Fibroblast of skin of right biceps (primary cell): ENCODE measurements at places on chromosomes 13 and 19.

- no peak for DNase-seq
These were observed 5.0 kb upstream of the YJU2 start for GRCh38 chr19:4241824-4242430.

- DNase-seq, result peak; percentile 49
These were observed 6.2 kb downstream of the MRPS31 start for GRCh38 chr13:40764587-40765403.

DNA sequence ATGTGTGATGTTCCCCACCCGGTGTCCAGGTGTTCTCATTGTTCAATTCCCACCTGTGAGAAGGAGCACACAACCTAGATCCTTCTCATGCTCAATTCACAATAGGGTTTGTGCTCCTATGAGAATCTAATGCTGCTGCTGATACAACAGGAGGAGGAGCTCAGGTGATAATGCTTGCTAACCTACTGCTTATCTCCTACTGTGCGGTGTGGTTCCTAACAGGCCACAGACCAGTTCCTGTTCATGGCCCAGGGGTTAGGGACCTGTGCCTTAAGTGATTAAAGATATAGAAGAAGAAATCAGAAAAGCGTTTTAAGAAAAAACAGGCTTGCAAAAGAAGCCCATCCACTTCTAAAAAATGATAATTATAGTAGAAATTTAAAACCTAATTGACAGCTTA lies 17.5 kb downstream of the DLEU7 start:
- no peak for DNase-seq

- peak; percentile 44 for DNase-seq
These were observed 4.0 kb upstream of the NKPD1 start for GRCh38 chr19:45164577-45165335.
